ENCODE measurements at places on chromosomes 1 and 21. TPM values are rescaled to one million over a fixed set of nuclear protein-coding genes. Genes with fewer than 3 reads are reported as not detected.

Gene MAN1A2
- 36.4 TPM for total RNA-seq

Gene FMO1
- not detected for total RNA-seq

Gene SERTAD4
- 0.33 TPM for total RNA-seq

Gene SYNJ1
- total RNA-seq: 14.2 TPM

Gene MMEL1
- total RNA-seq: not detected

Gene SPATA21
- total RNA-seq: not detected
